Kidney epithelial cell (primary cell): ENCODE measurements at places on chromosomes 11 and 22. TPM values are rescaled to one million over a fixed set of nuclear protein-coding genes. Genes with fewer than 3 reads are reported as not detected.

ISX gene
- total RNA-seq: not detected in 2 replicates

ZW10 gene
- 19.0 and 25.2 TPM in 2 replicates for total RNA-seq

- no peak for DNase-seq
Observed at GRCh38 chr11:116422556-116422955, 350.2 kb downstream of the BUD13 start.

DNA sequence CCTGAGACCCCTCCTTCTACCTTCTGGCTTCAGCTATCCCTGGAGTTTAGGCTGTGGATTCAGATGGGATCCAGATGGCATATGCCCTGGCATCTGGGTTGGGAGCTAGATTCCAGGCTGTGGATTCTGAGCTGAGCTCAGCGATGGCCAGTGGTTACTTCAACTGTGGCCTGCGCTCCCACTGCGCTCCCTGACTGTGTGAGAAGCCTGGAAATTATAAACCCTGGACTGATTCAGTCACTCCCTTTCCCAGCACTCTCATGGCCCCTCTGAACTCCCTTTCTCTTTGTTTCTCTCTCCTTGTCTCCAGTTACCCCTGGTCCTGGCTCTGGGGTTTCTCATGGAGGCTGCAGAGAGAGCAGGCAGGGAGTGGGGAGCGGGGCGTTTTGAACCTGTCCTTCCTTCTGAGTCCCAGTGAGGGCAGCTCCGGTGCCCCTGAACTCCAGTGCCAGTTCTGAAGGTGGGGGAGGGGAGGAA is 4.8 kb downstream of the ARHGEF17 start:
- DNase-seq: no peak
